Stimulated activated CD4-positive, alpha-beta T cell treated with anti-CD3 and anti-CD28 coated beads, Interleukin-1b, Interleukin-23, amount 100 ng/mL, for 1 hour (primary cell): ENCODE measurements at places on chromosomes 5 and 9.

DNA sequence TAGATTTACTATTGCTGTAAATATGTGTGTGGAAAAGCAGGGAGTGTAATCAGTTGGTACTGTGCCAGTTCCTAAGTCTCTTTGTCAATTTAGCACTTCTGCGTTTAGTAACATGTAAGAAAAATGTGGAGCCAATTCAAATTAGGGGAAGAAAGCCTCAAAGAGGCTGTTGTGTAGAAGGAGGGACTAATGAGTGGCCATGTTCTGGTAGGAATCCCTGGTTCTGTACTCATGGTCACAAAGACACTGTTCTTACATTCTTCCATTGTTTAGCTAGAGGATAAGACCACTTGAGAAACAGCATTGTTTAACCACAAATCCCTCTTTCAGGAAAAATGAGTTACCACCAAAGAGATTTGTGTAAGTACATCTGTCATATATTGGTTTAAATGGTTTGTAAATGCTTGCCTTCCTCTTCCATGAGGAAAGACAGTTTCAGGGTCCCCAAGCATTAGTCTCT, 14.9 kb downstream of the ARHGEF28 start:
- no peak for DNase-seq

GRCh38 chr9:69019808-69020207, 5.9 kb upstream of the PRKACG start:
- no peak for DNase-seq

DNA sequence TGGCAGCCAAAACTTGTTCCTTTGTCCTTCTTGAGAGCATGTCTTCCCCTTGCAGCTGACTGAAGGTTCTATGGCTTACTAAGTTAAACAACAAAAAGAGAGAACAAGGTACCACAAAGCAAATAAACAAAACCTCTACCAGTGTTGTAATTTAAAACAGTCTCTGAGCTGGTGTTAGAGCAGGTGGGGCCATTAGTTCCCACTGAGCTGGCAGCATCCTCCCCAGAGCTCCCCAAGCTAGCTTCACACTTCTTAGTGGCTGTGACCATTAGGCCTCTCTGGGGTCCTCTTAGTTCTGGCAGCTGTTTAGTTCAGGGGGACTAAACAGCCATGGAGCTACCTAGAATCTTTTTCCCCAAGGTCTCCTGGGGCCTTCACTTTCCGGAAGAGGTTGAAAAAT, 128.6 kb upstream of the ELL2 start:
- DNase-seq: no peak

DNA sequence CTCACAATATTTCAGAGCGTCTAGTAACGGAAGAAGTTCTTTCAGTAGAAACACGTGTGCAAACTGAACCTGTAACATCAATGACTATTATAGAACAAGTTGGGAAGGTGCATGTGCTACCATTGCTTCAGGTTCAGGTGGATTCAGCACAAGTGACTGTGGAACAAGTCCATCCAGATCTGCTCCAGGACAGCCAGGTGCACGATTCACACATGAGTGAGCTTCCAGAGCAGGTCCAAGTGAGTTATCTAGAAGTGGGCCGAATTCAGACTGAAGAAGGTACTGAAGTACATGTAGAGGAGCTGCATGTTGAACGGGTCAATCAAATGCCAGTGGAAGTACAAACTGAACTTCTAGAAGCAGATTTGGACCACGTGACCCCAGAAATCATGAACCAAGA, 17.4 kb upstream of the NIM1K start:
- no peak for DNase-seq

- no peak for DNase-seq
Observed at GRCh38 chr9:125435776-125436612, 174.4 kb downstream of the GAPVD1 start.

DNA sequence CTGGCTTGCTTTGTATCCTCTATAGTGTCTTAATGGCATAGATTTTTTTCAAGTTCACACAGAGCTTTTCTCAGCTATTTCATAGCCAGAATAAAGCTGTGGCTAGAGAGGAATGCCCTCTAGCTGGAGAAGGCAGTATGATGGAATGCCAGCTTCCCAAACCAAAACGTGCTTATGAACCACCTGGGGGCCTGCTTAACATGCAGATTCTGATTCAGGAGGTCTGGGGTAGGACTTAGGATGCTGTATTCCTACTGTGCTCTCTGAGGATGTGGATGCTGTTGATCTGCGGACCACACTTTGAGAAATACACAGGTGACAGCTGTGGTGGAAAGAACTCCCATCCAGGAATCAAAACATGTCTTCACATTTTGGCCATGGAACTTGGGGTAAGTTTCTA, 49.9 kb upstream of the DPYSL3 start:
- DNase-seq: no peak

DNA sequence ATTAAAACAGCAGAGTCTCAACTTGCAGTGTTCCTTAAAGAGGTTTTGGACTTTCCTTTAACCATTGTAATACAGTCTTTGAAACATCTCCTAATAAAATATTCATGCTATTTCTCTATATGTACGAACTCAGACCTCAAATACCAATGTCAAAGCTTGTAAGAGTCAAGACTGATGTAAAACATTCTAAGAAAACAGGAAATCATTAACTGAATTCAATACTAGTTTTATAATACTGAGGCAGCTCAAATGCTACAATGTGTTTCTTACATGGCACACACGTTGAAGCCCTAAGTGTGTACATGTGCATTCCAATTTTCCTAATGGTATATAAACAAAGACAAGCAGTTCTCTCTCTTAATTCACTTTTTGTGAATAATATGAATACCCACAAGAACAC, 11.6 kb downstream of the PSIP1 start:
- DNase-seq: no peak

- DNase-seq: no peak
Observed at GRCh38 chr5:74408150-74409043, 232.1 kb downstream of the ENC1 start.

- no peak for DNase-seq
Observed at GRCh38 chr5:142411656-142412425, 87.0 kb upstream of the SPRY4 start.

GRCh38 chr9:72579880-72580550, 58.6 kb downstream of the TMC1 start:
- DNase-seq: no peak

- DNase-seq: no peak
Observed at GRCh38 chr5:55391707-55392106, 83.9 kb downstream of the MTREX start.

- DNase-seq: no peak
Observed at GRCh38 chr5:58629271-58630159, 46.6 kb downstream of the RAB3C start.

GRCh38 chr5:176743136-176743861, 67.1 kb upstream of the UNC5A start:
- DNase-seq: no peak

GRCh38 chr5:50856401-50857119, 190.1 kb downstream of the PARP8 start:
- no peak for DNase-seq

DNA sequence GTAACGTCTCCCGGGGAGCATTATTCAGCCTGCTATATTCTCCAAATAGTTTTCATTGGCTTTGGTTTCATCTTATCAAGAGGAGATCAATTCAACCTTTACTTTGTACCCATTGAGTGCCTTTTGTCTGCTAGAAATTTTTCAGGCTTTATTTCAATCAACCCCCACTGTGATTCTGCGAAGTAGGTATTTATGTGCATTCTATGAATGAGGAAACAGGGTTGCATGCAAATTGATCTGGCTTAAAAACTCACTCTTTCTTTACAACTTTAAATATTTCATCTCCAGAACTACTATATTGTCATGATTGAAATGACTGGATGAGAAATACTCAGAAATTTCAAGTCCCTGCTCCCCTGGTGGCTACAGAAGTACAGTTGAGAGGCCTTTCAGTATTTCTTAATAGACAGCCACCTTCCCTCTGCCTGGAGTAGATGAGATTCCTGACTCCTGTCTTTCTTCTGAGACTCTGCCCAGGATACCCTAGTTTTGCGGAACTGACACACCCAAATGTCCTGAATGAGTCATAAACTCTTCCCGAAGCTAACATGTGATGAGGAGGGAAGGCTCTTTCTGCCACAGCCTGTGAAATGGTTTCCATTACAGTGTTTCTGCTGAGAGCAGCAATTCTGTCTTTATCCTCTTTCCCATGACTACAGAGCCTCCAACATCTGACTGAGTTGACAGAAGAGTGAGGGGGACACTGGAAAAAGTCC, 52.6 kb upstream of the TNC start:
- DNase-seq: no peak

- no peak for DNase-seq
Observed at GRCh38 chr9:89676281-89676680, 71.5 kb downstream of the GADD45G start.

GRCh38 chr9:133120501-133121197, 391 bp downstream of the RALGDS start:
- no peak for DNase-seq

- no peak for DNase-seq
Observed at GRCh38 chr5:10511741-10512640, 51.9 kb upstream of the ANKRD33B start.

- no peak for DNase-seq
Observed at GRCh38 chr5:67272453-67273130, 76.0 kb upstream of the CD180 start.

- DNase-seq: no peak
Observed at GRCh38 chr5:159210210-159210661, 883 bp upstream of the RNF145 start.

GRCh38 chr5:28328681-28329080, 1290.3 kb upstream of the CDH9 start:
- DNase-seq: no peak

GRCh38 chr9:32483343-32483742, 42.7 kb downstream of the RIGI start:
- no peak for DNase-seq

GRCh38 chr9:135081731-135082130, 5.7 kb upstream of the OLFM1 start:
- DNase-seq: no peak

GRCh38 chr5:17233488-17233887, 16.1 kb downstream of the BASP1 start:
- no peak for DNase-seq

DNA sequence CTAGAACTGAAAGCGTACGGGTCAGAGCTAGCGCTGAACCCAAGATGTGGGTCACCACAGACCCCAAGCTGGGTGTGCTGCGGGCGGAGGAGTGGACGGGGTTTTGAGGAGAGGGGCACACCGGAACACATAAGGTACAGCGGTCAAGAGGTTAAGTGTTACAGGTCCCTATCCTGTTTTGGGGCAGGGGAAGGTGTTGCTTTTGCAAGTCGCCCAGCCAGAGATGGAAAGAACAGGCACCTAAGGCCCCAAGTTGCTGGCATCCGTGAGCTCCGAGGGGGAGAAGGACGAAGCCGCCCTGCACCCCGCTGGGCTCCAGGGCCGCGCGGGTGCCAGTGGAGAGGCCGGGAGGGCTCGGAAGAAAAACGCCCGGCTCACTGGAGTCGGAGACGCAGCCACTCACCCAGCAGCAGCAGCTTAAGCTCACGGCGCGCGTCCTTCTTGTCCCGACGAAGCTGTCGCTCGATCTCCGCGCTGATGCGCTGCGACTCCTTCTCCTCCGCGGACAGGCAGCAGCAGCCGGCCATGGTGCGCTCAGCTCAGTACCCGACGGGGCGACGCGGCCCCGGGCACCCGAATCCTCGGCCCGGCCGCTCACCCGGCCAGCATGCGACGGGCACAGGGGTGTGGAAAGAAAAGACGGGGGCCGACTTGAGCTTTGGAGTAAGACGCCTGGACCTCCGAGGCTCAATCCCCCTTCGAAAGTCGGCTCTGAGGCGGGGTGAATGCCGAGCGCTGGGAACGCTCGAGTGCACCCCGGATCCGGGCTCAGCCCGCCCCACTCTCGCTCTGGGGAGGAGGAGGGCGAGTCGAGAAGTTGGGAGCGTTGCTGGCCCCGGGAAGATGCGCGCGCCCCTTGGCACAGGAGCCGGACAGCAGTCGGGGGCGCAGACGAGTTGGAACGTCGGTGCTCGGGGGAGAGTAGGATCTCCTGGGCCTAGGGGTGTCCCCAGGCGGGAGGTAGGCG, 572 bp downstream of the GNA14 start:
- DNase-seq: no peak

DNA sequence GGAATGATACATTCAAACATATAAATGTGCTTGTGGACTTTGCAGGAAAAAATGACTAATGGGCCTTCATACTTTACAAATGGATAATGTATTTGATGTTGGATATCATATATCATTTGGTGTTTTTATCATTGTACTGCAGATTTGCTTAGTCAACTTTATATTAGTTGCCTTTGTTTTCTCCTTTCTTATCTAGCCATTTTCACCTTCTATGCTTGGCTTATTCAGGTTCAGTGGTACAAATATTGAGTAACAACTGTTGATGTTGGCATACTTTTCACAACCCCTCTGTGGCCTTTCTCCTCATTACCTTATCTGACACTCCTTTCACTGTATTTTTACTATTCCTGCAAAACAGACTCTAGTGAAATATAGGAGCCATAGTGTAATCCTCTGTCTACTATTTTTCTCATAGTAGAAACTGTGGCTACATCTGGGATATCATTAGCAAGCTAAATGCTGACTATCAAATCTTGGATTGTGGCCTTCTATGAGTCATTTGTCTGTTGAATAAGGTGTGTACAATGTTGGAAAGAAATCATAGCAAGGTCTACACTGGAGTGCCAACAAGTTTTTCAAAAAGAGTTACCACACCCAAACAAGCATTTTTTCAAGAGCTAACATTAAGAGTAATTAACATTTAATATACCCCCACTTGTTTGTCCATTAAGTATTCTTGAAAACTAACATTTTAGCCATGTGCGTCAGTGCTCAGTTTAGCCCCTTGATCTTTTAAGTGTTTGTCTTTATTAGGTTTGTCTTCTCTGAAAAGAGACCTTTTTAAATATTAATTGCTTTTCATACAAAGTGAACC, 330.1 kb downstream of the ADGRV1 start:
- DNase-seq: no peak

DNA sequence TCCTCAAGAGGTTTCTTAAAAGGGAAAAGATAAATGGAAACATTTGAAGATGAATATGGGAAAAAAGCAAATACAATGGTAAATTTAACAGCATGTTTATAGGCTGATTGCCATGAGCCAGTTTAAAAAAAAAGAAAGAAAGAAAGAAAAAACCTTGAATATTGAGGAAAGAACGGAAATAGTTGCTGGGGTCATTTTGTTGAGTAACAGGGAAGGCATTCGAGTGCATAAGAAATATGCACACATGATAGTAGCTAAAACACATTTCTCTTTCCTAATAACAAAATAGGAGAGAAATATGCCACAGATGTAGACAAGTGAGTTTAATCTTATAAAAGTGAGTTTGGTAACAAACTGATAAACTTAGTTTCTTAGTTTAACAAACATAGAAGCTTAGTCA, 864.6 kb upstream of the ACO1 start:
- no peak for DNase-seq

GRCh38 chr9:75152416-75152815, 64.1 kb downstream of the OSTF1 start:
- DNase-seq: no peak

- no peak for DNase-seq
Observed at GRCh38 chr9:134214766-134215419, 50.5 kb upstream of the RNU6ATAC start.
